ENCODE measurements at places on chromosomes 1 and 21.
A peak's percentile ranks its signal among the peaks of the same experiment; 100 is the strongest.

- no peak for DNase-seq
Measured at GRCh38 chr21:22925032-22925431, 1926.8 kb downstream of the NCAM2 start.

DNA sequence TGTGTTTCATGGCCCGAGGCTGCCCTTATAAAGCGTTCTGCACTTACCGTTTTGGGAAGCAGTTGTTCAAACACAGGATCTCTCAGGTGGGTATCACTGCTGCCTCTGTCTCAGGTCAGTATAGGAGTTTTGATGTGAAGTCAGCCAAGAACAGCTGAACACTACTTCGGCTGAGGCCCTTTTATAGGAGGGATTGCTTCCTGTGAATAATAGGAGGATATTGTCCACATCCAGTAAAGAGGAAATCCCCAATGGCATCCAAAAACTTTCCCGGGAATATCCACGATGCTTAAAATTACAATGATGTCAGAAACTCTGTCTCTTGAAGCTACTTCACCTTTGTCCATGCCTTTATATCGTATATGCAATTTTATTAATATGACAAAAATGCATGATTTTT, at the start of gene SELE:
Gene SELE, minus strand, starts transcription at position 156 of the 400 bp plus-strand sequence. CDS start 467 bp downstream, outside the sequence.
- DNase-seq: no peak

GRCh38 chr1:17671741-17672140, 83.4 kb upstream of the ACTL8 start:
- no peak for DNase-seq

DNA sequence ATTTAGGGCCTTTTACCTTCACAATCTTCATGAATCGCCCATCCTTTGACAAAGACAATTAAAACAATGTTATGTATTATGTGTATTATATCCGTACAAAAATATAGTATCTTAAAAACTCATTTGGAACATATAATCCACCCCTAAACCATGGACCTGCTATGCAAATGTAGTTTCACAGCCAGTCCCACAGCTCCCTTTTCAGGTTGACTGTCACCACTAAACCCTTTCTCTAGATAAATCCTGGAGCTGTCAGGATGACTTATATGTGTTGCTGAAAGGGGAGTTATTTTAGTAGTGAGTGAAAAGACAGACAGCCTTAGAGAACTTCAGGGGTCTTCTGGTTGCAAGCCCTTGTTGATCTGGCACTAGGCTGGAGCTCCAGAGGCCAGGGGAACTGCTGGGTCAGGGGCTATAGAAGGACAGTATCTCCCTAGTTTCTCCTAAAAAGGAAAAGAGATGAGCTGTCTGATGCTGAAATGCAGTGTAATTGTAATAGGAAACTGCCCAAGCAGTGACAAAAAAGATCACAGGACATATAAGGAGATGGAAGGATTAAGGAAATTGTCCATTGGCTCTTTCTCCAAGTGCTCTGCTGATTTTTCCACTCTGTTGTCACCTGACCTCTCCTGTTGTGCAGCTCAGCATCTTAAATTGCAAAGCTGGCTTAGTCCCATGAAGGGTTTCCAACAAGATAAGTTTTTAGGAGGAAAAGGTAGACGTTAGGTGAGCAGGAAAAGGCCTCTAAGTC, 127.7 kb downstream of the S1PR1 start:
- DNase-seq: no peak

DNA sequence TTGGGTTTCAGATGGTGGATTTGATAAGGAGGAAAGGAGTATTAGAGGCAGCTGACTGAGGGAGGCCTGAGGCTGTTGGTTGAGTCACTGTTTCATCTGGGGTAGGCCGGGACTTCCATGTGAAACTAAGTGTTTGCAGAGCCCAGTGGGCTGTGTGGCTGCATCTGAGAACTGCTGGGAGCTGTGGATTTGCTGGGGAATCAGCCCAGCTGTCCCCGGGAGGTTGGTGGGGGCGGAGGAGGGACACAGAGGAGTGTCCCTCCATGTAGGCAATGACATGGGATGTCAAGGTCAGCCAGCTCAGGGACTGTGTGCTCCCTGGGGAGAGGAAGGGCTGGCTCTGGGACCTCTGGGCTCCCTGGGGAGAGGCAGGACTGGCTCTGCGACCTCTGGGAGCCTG, 36.4 kb downstream of the SLC2A7 start:
- no peak for DNase-seq

DNA sequence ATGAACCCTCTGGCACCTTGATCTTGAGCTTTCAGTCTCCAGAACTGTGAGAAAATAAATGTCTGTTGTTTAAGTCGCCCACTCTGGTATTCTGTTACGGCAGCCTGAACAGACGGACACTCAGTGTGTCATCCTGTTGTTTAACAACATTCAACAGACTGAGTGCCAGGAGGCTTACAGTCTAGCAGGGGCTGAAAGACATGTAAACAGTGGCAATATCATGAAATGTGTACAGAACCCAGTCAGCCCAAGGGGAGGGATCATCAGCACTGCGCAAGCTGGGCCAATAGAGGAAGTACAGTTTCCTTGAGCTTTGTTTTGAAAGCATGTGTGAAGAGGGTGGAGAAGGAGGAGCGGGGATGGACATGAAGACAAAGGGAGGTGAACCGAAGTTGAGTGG, 13.6 kb downstream of the DIP2A start:
- DNase-seq: no peak

DNA sequence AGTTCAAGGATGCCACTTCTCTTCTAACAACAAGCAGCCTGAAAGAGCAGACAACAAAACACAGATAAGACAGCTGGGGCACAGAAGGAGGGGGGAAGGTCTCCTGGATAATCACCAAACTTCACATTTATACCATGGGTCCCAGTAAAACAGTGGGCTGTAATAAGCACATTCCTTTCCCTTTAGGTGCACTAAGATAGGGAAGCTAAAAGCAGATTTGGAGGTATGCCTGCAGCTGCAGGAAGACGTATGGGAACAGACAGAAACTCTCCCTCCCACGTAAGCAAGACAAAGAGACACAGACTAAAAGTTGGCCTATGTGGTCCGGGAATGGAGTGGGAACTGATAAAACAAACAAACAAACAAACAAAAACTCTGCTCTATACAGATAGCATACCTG, 612.1 kb downstream of the MRPL39 start:
- no peak for DNase-seq

- no peak for DNase-seq
Measured at GRCh38 chr1:25770541-25771220, 29.3 kb upstream of the SELENON start.

DNA sequence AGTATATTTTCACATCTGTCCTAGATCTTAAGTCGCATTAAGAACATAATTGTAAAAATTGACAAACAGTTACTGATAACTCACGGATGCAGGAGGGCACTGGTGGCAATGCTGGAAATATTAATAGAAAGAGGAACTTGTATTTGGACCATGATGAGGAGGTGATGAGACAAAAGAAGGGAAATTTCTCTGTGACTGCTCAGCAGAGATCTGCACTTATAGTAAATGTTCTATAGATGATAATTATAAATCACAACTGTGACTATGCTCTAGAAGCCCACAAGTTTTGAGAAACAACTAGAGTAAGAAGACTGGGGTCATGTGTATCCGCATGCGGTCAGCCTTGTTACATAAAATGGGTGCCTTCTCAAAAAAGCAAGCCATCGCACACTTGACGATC, 8.7 kb upstream of the DUSP12 start:
- no peak for DNase-seq

DNA sequence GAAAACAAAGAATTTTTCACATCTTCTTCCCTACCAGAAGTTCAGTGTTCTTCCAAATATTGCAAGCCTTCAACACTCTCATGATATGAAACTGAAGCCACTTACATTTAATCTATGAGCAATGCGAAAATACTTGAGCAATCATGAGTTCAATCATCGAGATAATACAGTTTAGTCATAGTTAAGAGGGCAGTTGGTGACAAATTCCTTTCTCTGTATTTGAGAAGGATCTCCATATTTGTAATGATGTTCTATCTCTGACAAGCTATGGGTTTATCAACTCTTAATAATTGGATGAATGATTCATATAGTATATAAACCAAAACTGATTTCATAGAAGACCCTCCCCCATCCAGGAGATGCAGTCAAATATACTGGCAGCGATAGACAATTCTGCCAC, 29.7 kb upstream of the PYHIN1 start:
- DNase-seq: no peak

DNA sequence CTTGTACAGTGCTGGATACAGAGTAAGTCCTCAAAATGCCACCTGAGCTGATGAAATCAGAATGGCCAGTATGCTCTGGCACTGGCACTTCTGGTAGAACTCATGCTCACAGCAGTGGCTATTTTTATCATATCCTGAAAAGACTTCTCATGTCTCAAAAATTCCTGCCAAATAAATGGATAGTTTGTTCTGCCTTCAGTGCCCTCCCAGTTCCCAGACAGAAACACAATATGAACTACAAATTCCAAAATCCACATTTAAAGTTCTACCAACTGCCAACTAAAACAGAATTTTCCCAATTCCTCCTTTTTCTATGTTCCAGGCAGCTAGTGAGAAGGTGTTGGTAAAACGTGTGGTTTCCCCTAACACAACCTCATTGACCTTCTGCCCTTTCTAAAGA, 51.4 kb upstream of the RGS1 start:
- DNase-seq: no peak

DNA sequence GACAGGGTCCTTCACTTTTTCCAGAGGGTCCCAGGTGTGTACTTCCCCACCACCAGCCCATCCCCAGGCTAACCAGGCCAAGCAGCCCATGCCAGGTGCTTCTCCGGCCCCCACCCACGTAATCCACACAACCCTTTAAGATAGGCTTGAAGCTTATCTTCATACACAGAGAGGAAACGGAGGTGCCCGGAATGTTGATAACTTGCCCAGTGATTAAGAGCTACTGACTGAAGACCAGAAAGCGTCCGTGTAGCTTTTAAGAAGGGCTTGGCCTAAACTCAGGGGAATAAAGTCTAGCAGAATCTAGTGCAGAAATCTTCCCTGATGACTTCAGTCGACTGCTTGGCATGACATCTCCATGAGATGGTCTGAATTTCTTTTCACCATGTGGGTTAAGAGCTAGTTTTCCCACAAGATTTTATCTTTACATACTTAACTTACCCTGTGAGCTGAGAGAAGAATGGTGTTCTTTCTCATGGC, 138.7 kb downstream of the GALNT2 start:
- DNase-seq: peak; percentile 2

DNA sequence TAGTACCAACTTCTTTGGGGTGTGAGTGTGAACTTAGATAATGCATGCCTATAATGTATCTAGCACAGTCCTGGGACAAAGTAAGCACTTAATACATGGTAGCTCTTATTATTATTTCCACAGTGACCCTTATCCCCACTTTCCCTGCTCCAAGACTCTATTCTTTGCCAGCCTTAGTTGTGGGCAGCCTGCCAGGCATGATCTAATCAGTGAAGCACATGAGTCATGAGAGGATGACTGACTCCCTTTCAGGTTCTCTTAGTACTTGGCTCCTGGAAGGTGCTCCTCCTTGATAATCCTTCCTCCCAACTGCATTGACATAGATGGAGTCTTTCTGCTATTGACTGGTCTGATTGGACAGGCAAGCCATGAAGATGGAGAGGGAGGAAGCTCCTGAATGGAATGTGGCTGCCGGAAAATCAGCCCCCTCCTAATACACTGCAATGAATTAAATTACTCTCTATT, 17.4 kb upstream of the GNG12 start:
- no peak for DNase-seq

- DNase-seq: no peak
Measured at GRCh38 chr1:158208586-158209116, 28.0 kb downstream of the CD1D start.

GRCh38 chr1:9397997-9398526, 105.4 kb downstream of the SPSB1 start:
- no peak for DNase-seq

DNA sequence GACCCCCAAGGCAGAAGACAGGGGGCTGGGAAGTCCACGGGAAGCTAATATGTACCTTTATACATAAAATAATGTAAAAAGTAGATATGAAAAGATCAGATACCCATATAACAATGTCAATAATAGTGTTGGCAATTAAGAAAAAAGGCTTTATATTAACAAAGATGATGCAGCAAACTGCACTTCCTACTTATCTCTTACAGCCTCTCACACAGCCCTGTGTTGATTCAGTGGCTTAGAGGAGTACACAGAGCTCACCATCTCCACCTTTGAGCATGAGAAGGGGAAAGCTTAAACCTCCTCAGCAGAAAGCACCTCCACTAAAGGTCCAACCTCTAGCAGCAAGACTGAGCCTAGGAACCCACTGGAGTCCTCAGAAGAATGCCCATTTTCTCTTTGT, 7.2 kb upstream of the VSIG8 start:
- no peak for DNase-seq

DNA sequence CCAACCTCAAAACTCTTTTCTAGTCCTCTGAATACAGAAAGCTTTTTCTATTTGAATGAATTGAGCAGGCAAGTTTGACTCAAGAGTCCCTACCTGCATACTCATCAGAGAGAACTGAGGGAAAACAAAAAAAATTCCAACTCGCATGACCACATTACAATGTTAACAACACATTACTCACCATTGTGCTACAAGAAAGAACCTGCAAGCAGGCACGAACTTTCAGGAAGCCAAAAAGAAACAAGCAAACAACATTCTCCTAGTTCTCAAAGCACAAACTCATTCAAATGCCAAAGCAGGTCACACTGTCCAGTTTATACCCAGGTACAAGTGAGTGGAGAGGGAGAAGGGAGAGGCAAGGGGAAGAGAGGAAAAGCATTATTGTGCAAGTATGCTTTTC, 14.6 kb downstream of the OTUD7B start:
- no peak for DNase-seq

GRCh38 chr1:226786550-226786949, 47.5 kb upstream of the ITPKB start:
- DNase-seq: no peak

GRCh38 chr1:197638316-197638715, 137.0 kb downstream of the DENND1B start:
- DNase-seq: no peak

- DNase-seq: no peak
Measured at GRCh38 chr21:41374867-41375533, 13.2 kb downstream of the MX2 start.

DNA sequence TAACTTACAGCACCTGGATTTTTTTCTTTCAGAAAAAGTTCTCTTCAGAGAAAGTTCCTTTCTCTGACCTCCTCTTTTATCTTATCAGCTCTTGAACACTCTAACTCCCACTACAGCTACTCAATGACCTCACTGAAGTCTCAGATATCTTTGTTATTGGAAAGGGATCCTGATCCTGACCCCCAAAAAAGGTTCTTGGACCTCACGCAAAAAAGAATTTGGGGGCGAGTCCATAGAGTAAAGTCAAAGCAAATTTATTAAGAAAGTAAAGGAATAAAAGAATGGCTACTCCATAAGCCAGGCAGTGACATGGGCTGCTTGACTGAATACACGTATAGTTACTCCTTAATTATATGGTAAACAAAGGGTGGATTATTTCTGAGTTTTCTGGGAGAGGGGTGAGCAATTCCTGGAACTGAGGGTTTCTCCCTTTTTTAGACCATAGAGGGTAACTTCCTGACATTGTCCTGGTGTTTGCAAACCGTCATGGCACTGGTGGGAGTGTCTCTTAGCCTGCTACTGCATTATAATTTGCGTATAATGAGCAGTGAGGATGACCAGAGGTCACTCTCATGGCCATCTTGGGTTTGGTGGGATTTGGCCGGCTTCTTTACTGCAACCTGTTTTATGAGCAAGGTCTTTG, 44.2 kb downstream of the WDR64 start:
- DNase-seq: no peak

Data from fibroblast of skin of left biceps (primary cell).